Esophagus squamous epithelium (tissue), 5 donors: ENCODE measurements at places on chromosomes 2 and 18.
A peak's percentile ranks its signal among the peaks of the same experiment; 100 is the strongest.

- DNase-seq, result no peak
Observed at GRCh38 chr2:101446869-101447268, 28.0 kb downstream of the RFX8 start.

DNA sequence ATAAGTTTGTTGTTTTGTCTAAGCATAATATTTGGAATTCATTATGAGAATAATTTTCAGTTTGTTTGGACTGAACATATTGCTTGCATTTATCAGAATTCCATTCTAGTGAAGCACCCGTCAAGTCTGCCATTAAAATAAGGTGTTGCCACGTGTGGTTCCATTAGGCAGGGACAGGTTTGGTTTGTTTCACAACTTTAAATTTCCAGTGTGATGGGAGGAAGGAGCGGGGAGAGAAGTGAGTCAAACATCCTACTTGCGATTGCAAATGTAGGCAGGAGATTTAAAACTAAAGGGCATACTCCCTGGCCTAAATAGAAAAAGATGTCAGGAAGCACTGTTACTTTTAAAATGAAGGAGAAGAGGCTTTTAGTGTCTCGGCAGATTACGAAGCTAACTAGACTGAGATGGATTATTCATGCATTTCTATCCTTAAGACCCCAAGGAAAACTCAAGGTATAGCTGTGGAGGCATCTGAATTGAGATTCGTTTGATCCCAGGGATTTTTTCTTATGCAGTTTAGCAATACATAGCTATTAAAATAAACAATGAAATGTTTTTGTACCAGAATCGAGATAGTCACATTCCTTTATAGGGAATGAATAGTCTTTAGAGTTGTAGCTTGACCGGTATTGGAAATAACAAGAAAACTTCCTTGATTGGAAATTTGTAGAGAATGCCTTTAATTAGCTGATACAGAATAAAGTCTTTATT, 19.8 kb downstream of the GRHL1 start:
- no peak for DNase-seq

DNA sequence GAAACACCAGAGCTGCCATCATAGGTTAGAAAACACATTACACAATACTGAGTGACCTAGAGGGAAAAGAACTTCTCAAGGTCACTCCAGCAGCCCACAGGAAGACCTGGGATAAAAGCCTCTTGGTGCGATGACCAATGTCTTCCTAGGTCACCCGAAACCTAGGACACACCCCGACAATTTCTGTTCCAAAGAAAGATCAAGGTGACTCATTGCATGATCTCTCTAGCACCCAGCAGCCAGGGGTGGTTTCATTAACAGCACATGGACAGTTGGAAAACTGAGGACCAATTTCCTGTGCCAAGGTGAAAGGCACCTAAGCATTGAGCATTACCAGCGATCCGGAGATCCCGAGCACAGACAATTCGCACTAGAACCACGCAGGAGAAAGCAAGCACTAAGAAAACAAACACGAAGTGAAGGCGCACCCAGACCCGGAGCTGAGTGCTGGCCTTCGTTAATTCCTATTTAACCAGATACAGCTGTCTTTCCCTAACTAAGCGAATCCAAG, 1.5 kb downstream of the CACNB4 start:
- no peak for DNase-seq

DNA sequence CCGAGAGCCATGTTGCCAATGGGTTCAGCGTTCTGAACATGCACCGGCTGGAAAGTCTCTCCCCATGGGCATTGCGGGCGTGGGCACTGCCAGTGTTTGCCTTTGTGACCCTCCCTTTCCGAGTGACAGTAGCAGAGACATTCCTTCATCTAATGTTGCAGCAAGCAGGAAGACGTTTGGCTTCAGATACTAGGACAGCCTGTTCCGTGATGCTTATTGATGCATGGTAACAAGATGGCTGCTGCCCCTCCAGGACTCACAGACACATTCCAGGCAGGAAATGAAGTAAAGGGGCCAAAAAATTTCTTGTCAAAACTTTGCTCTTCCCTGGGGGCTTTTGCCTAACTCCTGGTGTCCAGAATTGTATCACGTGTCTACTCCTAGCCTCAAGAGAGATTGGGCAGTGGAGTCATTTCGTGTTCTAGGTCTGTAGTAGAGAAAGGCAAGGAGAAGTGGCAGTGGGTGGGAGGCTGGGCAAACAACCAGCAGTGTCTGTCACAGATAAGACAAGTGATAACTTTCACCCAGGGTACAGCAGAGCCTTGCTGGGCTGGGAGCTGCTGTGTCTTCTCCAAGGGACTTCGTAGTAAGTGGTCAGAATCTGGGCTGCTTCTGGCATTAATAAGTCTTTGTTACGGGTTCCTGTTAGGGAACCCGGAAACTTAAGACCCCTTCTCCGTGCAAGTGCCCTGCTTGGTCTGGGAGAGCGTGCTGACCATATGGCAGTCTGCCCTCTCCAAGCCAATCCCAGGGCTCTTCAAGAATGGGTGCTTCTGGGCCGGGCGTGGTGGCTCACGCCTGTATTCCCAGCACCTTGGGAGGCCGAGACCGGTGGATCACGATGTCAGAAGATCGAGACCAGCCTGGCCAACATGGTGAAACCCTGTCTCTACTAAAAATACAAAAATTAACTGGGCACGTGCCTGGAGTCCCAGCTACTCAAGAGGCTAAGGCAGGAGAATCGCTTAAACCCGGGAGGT, 93.5 kb downstream of the TFCP2L1 start:
- DNase-seq, result no peak

DNA sequence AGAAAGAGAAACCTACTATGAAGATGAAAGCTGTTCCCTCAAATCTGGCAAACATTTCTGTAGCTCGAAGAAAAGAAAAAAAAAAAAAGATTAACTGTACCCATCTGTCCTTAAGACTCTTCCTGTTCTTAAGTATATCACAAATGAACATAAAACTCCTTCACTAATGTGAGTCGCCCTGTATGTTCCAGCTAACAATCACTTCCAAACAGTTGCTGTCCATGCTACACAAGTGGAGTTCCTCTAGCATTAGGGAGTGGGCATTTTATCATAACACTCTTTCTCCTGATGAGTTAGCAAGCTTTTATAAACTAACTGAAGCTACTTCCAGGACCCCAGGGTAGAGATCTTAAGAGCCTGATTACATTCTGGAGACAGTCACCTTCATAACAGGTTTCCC, 5.8 kb downstream of the CUL3 start:
- DNase-seq, result no peak

DNA sequence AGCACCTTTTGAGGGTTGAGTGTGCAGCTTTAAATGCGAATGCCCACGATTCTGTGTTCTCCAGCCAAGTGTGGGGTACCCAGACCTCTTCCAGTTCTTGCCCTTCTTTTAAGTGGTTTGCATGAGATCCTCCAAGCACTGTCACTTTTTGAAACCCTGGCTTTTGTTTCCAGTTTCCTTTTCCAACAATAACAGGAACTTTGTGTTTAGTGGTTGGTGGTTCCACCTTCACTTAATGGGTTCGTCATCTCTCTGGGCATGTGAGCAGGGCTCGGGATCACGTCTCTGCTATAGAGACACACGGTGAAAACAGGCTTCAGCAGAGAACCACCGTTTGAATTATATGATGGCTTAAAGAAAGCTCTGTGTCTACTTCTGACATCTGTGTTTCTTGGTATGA, 197.6 kb downstream of the LDLRAD4 start:
- DNase-seq, result no peak

- no peak for DNase-seq
Observed at GRCh38 chr18:54155412-54155811, 69.1 kb downstream of the MBD2 start.

- no peak for DNase-seq
Observed at GRCh38 chr2:60058781-60059180, 494.7 kb downstream of the BCL11A start.

GRCh38 chr2:53505826-53506225, 261.8 kb upstream of the CHAC2 start:
- no peak for DNase-seq

DNA sequence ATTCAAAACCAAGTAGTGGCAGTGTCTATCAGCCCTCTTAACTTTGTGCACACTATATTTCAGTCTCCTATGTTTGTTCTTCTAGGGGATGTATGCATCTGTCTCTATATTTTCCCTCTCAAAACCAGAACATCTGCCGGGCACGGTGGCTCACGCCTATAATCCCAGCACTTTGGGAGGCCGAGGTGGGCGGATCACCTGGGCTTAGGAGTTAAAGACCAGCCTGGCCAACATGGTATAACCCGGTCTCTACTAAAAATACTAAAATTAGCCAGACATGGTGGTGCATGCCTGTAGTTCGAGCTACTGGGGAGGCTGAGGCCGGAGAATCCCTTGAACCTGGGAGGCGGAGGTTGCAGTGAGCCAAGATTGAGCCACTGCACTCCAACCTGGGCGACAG, 9.9 kb upstream of the GAREM2 start:
- DNase-seq, result no peak

- DNase-seq, result no peak
Observed at GRCh38 chr2:7289697-7290096, 372.5 kb downstream of the RNF144A start.

DNA sequence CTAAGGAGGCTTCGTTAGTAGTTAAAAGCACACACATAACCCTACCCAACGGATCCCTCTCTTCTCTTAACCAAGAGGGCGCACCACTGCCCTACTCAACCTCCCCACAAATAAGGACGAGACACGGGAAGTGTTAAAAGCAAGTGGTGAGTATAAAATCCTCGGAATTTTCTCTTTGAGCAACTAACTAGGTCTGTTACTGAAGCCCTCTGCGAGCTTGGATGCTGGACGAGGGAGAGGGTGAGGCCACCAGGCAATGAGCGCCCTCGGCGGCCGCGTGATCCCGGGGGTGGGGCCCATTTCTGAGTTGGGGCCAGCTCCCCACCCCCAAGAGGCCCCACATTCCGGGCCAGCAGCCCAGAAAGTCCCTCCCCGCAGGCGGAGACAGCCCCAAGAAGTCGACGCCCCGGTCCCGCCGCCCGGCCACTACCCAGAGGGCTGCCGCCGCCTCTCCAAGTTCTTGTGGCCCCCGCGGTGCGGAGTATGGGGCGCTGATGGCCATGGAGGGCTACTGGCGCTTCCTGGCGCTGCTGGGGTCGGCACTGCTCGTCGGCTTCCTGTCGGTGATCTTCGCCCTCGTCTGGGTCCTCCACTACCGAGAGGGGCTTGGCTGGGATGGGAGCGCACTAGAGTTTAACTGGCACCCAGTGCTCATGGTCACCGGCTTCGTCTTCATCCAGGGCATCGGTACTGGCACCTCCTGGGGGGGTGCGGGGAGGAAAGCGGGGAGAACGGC, at the start of gene CYBRD1:
CYBRD1 (plus strand) TSS at position 423 of the 736 bp plus-strand sequence; CDS start at position 495, 72 bp downstream.
- peak; percentile 11 for DNase-seq

DNA sequence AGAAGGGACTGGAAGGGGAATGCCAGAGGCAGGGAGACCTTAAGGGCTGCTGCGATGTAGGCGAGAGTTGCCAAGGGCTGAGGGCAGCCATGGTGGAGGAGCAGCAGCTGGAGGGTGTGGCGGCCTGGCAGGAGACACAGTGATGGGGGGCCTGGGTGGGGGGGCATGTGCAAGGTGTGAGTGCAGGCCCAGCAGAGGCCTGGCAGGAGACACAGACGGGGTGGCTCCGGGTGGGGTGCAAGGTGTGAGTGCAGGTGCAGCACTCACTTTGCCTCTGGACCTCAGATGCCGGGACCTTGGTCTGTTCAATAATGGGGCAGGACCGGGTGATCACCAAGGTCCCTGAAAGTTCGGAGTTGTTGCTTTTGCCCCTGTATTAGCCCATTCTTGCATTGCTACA, 76.2 kb upstream of the ODC1 start:
- no peak for DNase-seq

- no peak for DNase-seq
Observed at GRCh38 chr2:223914324-223914723, 30.8 kb downstream of the WDFY1 start.

- no peak for DNase-seq
Observed at GRCh38 chr2:231241755-231242507, 43.5 kb downstream of the ARMC9 start.

DNA sequence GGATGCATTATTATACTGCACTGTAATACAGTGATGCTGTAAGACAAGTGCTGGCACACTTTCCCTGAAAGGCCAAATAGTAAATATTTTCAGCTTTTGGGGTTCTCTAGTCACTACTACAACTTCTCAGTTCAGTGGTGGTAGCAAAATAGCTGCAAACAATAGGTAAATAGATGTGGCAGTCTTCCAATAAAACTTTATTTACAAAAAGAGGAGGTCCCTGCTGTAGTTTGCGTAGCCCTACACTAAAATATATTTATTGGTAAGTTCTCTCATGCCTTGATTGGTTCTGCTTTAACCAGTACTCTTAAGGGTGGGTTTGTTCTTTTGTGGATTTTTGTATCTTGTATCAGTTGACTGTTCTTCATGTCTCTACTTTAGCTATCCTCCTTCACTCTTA, 7.8 kb downstream of the GLS start:
- DNase-seq, result no peak

- no peak for DNase-seq
Observed at GRCh38 chr2:232372231-232373208, 6.0 kb upstream of the ALPP start.

- no peak for DNase-seq
Observed at GRCh38 chr2:235170536-235171521, 219.0 kb downstream of the SH3BP4 start.

DNA sequence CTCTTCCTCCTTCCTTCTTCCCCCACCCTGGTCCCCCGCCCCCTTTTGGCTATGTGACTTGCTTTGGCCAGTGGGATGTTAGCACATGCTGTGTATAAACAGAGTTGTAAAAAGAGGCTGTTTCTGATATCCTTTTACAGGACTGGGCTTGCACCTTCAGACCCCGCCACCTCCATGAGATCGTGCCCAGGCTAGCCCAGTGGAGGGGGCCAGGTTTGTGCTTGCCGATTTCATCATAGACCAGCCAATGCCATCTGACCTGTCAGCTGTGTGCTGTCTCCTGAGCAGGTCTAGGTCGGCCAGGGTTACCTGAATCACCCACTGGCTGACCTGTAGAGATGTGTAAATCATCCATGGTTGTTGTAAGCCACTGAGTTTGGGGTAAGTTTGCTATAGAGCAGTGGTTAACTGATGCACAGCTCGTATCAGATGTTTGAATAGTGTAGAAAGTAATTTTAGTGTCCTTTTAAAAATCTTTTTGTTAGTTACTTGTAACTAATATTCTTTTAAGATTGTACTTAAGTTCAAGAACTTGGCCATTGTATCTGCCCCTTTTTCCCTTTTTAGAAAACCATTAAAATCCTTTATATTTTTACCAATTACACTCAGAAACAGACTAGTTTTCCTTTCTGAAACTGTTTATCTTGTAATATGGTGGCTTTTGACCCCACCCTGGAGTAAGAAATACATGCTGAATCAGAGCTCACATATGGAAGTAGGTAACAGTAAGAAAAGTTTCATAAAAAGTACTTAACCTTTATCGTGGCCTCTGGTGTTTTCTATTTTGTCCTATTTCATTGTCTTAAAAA, 122.0 kb upstream of the MGAT5 start:
- no peak for DNase-seq
